Ascending aorta (tissue), 2 donors: ENCODE measurements at places on chromosomes 7 and 10. TPM values are rescaled to one million over a fixed set of nuclear protein-coding genes. Genes with fewer than 3 reads are reported as not detected.
A peak's percentile ranks its signal among the peaks of the same experiment; 100 is the strongest.

GRCh38 chr10:14476006-14476405 is 145.3 kb upstream of the FRMD4A start:
- no peak for DNase-seq

GRCh38 chr7:151290355-151290760 is 41.9 kb upstream of the SMARCD3 start:
- DNase-seq, result peak; percentile 34

GRCh38 chr10:17460756-17461155 is 6.4 kb upstream of the ST8SIA6 start:
- no peak for DNase-seq

DNA sequence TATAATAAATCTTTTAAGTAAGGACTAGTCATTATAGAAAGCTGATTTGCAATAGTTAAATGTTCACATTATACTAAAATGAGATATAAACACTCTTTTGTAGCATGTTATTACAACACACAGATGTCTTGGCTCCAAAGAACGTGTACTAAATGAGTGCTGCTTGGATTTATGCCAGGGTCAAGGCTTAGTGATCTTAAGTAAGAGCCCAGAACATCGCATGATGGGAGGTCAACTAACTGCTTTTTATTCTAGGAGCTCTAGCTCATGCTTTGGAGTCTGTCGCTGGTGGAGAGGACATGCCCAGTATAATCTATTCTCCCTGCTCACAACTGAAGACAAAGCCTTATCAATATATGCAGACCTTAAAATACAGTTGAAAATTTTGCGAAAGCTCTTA is 315.1 kb downstream of the BBS9 start:
- DNase-seq, result no peak

GRCh38 chr10:44647877-44648542 is 263.1 kb upstream of the CXCL12 start:
- DNase-seq, result no peak

- DNase-seq, result no peak
These were observed 57.1 kb downstream of the NXPH1 start for GRCh38 chr7:8490391-8491045.

NRF1 gene
- total RNA-seq, result 3.1 TPM

GNG11 gene
- total RNA-seq, result 28.4 TPM

ELMO1 gene
- total RNA-seq, result 40.8 TPM

PURB gene
- 19.1 TPM for total RNA-seq

C10orf67 gene
- total RNA-seq, result not detected

TRPV5 gene
- total RNA-seq, result not detected

SLC16A9 gene
- total RNA-seq, result 2.9 TPM
